ENCODE measurements at places on chromosomes 11 and 22.

DNA sequence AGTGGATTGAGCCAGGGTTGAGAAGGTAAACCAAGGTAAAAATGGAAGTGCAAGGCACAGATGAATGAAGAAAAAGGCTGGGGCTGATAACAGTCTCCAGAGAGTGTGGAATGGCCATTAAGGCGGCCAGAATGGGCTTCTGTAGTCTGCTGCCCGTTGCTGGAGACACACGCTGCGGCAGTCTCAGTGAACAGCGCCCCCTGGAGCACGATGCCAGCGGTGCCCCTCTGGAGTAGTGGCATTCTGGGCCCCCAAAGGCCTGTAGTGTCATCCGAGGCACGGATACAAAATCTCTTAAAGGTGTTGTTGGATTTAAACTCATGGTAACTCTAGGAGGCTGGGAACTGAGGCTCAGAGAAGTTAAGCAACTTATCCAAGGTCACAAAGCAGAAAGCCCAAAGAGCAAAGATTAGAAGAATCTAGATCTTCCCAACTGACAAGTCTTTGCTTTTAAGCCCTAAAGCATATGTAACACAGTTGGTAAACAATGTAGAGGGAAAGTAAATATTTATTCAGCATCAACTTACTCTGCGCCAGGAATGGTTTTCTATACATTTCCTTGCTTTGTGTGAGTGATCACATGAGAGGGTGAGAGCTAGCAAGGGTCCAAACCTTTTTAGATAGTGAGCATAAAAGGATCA is 18.2 kb downstream of the KCNJ1 start:
- DNase-seq: peak; percentile 52

DNA sequence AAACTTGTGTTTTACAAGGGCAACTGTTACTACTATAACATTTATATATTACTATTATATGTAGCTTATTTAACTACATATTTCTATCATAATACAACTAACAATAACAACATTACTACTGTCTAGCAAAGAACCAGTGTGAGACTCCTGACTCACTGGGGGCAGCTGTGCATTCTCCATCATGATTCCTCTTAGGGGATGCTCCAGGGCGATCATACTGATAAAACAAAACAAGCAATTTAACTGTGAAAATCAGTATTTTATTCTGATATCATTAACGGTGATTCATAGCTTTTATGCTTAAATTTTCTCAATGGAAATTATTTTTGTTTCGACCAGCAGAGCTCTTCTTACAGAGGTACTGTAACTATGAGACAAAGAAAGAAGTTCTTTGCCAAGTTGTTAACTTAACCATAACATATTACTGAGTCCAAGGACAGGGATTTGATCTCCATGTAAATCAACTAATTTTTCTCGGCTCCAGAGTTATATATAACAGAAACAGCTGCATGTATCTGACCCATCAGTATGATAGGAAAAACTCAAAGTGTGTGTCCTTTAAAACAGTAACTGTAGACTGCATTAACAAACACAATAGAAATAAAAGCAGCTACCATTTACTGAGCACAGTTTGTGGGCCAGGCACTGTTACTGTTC is 24.8 kb upstream of the FNBP4 start:
- DNase-seq: no peak

DNA sequence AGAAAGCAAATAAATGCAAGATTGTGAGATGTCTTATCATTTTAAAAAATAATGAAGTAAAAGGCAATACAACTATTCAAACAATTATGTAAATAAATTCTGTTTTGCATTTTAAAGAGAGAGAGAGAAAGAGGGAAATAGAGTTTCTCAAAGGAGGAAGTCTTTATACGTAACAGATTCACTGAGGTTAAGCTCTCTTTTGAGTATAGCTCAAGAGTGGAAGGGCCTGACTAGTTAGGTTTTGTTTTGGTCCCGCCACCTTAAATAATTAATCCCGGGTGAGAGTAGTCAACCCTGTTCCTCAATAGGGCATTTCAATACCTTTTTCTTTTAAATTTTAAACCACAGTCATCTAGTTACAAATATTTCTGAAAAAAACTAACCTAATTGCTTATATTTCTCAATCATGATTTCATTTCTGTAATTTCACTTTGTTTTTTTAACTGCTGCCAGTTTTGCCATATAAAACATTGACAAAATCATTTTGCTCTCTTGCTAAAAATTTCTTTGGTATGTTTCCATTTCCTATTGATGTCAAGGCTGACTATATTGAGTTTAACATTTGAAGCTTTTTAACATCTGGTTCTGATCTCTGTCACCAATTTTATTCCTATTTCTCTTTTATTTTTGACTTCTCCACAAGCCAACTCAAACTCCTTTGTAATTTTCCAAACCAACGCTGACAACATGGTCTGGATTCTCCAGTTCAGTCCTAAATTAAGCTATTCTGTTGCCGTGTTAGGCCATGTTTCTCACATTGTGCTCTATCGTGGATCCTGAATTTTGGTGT is 10.3 kb downstream of the OR10D3 start:
- DNase-seq: no peak

GRCh38 chr11:2472428-2473186 is 27.8 kb downstream of the KCNQ1 start:
- no peak for DNase-seq

GRCh38 chr22:30266445-30267381 is at the start of gene OSM:
Gene OSM (minus strand): TSS chr22:30266851. CDS start chr22:30266799, 52 bp downstream.
- peak; percentile 75 for DNase-seq

GRCh38 chr22:45430871-45431270 is 17.4 kb downstream of the RIBC2 start:
- no peak for DNase-seq

GRCh38 chr22:33535937-33536875 is 384.1 kb downstream of the LARGE1 start:
- DNase-seq: no peak

DNA sequence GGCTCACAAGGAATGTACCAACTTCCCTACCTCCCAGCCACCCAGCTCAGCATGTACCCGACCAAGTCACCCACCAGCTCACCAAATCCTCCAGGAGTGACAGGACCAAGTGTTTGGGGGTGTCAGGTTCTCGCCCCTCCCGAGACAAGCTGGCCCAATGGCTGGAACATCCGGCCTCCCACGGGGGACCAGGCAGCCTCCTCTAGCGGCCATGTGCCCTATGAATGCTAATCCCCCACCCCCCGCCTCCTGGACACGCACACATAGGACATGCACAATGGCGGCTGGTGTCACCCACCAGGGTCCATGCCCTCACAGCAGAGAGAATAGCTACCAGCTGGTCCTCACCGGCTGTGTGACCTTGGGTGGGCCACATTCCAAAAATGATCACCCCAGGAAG is 151.0 kb downstream of the MN1 start:
- DNase-seq: no peak

- no peak for DNase-seq
These were observed 55.8 kb downstream of the UBASH3B start for GRCh38 chr11:122711362-122711761.

DNA sequence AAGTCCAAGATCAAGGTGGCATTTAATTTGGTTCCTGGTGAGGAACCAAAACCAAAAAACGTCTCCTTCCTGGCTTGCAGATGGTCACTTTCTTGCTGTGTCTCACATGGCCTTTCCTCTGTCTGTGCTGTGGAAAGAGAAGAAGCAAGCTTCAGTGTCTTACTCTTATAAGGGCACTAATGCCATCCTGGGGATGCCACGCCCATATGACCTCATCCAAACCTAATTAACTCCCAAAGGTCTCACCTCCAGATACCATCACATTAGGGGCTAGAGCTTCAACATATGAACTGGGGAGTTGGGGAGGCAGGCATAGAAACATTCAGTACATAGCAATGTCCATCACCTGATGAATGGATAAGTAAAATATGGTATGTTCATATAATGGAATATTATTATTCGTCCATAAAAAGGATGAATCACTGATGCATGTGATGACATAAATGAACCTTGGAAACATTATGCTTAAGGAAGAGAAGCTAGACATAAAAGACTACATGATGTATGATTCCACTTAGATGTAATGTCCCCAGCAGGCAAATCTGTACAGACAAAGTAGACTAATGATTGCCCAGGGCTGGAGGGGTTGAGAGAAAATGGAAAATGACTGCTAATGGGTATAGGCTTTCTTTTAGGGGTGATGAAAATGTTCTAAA is 78.6 kb upstream of the B3GNT6 start:
- DNase-seq: no peak

- no peak for DNase-seq
These were observed 1.3 kb downstream of the EHBP1L1 start for GRCh38 chr11:65576867-65577755.

DNA sequence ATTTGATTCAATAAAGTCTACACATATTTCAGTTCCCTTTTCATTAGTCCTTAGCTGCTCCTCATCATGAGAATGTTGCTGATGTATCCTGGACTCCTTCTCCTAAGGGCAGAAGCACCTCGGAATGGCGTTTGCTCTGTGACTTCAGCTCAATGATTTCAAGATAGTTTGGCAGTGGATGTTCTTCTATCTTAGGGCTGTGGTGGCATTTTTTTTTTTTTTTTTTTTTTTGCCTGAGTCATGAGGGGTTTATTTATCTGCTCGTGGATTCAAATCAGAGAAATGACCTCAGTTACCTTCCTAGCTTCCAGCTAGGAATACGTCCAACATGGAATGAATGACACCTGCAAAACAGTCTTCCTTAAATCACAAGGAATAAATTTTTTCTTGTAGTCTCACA is 220.0 kb upstream of the ZBED5 start:
- DNase-seq: no peak

- no peak for DNase-seq
These were observed 146.2 kb downstream of the TBC1D22A start for GRCh38 chr22:46908641-46909107.

DNA sequence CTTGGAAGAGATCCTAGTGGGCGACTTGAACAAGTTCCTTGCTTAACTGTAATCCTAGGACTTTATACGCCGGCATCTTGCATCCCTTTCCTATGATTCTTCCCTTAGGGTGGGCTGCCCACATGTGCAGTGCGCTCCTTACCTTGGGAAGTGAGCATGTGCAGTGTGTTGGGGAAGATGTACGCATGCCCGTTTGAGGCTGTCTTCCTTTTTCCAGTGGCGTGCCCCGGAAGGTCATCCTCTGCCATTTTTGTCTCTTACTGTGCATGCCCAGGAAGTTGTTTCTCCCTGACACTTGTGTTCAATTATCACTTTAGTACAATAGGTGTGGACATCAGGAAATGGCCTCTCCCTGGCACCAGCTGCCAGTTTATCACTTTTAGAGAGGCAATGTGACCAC is 936.5 kb downstream of the TBC1D22A start:
- DNase-seq: no peak

DNA sequence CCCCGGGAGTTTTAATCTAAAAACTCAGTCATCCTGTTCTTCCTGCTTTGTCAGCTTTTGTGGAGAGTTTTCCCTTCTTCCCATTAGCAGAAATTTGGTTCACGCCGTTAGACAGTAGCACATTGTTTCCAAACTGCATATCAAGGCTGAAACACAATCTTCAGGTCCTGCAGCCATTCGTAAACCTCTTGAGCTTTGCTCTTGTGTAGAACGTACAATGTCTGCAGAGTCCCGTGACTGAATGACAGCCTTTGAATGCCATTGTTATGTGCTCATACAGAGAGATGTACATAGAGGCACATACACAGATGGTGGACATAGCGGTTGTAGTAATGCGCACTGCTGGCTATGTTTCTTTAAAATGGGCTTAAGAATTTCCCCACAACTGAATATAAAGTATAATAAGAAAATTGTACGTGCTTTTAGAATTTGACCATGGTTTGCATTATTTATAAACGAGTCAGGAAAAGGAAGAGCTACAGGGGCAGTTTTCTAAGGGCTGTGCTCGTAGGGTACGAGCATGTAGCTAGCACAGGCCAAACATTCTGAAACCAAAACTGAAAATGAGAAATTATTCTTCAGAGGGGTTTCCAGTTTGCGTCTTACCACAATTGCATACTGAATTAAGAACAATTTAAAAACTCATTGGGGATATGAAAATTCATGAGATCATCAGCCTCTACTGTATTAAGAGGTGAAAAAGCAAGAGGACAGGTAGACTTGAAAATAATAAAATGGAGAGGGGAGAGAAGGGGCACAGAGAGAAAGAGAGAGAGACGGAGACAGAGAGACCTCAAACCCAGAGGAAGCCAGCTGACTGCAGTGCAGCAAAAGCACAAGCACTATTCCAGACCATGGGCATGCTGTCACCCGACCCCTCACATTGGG is 310.1 kb downstream of the CADM1 start:
- DNase-seq: no peak

GRCh38 chr22:35812600-35812999 is 94.9 kb downstream of the APOL5 start:
- DNase-seq: no peak

DNA sequence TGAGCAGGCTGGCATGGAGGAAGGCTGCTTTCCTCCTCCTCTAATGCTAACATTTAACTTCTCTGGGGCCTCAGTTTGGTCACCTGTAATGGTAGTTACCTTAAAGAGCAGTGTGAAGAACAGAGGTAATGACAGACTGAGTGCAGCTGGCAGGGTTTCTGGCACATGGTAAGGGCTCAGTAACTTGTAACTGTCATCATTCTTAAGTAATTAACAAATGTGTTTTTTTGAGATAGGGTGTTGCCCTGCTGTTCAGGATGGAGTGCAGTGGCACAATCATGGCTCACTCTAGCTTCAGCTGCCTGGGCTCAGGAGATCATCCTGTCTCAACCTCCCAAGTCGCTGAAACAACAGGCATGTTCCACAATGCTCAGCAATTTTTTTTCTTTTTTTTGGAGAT is 242.0 kb upstream of the SYN3 start:
- DNase-seq: no peak

- DNase-seq: no peak
These were observed 2.6 kb upstream of the P2RY2 start for GRCh38 chr11:73215191-73216134.

DNA sequence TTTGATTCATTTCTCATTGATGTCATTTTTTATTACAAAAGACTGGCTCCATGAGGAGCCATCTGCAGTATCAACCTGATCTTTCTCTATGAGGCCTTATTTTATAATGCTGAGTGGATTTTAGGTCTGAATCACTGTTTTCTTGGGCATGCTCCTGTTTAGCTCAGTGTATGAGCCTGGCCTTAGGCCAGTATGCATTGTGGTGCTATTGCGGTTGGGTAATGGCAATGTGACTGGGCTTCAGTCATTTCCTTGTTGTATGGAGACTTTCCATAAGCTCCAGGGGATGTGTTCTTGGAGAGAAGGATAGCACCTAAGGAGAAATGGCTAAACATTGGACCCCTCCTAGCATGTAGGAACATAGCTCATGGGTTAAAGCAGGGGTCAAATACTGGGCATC is 293.2 kb downstream of the NELL1 start:
- DNase-seq: no peak

GRCh38 chr11:70912226-70912840 is 340.0 kb downstream of the SHANK2 start:
- DNase-seq: peak; percentile 32

All from stimulated activated CD8-positive, alpha-beta memory T cell treated with anti-CD3 and anti-CD28 coated beads, Interleukin-7, amount 100 ng/mL, for 48 hours (primary cell).